ENCODE measurements at places on chromosomes 4 and X.

GRCh38 chr4:14596904-14597303 is 405.4 kb upstream of the CPEB2 start:
- no peak for DNase-seq

DNA sequence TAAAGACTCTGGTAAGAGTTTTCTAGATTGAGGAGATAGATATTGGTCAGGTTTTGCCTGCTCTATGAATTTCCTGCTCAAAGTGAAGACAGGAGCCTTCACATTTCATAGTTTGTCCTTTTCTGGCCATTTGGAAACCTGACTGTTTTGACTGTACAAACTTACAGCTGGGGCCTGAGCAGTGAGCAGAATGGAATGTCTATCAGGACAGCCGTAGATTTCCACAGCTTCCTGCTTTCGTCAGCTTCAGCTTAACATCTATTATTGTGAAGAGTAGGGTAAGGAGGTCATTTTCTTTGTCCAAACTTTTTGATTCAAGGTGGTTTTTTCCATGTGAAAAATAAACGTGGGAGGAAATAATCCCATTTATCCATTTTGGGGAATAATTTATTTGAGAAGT is 124.3 kb upstream of the DIPK2B start:
- no peak for DNase-seq

DNA sequence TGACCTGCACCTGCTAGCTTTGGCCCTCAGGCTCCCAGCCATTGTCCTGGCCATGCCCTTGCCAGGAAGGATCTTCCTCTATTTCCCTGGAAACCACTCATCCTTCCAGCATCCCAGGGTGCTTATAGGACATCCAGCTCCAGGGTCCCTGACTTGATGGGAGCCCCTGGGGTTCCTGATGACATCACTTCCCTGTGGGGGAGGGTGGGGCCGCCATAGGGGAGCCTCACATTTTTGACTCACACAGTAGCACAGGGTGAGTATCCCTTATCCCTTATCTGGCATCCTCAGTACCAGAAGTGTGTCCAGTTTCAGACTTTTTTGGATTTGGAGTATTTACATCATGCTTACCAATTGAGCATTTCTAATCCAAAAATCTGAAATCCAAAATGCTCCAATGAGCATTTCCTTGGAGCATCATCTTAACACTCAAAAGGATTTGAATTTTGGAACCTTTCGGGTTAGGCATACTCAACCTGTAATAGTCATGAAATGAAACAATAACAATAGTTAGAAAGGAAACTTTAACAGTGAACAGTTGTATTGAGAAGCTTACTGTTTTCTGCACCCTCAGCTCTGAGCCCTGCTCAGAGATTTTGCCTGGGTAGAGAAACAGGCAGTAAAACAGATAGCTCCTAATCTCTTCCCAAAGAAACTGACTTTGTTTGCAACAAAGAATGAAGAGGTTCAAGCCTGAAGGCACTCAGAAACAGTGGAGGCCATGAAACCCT is 22.1 kb downstream of the TNIP2 start:
- DNase-seq: no peak

- no peak for DNase-seq
Measured at GRCh38 chr4:48490012-48490679, at the start of gene ZAR1. Gene ZAR1, plus strand, starts transcription at chr4:48490252. Its CDS starts 40 bp downstream, at chr4:48490292.

GRCh38 chr4:141388481-141388880 is 167.8 kb downstream of the ZNF330 start:
- DNase-seq: no peak

- no peak for DNase-seq
Measured at GRCh38 chr4:52408471-52408870, 250.6 kb downstream of the USP46 start.

DNA sequence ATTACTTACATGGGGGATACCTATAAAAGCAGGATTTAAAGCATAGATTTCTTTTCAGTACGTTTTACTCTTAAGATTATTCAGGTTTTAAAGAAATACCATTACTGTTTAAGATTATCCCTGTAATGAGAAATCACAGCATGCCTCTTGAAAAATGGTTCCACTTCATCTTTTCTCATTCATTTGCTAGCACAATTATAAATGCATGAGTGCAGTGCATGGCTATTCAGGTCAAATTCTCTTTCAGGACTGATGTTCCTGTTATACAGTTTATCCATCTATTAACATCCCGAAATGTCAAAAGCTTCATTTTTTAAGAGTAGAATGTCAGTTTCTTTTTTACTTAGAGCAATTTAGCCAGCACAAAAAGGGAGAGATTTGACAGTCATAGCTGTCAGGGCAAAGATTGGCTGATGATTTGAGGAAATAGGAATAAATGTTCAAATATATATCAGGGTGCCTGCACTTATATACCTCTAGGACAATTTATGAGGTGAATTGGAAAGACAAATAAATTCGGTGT is 135.2 kb downstream of the ADGRL3 start:
- no peak for DNase-seq

DNA sequence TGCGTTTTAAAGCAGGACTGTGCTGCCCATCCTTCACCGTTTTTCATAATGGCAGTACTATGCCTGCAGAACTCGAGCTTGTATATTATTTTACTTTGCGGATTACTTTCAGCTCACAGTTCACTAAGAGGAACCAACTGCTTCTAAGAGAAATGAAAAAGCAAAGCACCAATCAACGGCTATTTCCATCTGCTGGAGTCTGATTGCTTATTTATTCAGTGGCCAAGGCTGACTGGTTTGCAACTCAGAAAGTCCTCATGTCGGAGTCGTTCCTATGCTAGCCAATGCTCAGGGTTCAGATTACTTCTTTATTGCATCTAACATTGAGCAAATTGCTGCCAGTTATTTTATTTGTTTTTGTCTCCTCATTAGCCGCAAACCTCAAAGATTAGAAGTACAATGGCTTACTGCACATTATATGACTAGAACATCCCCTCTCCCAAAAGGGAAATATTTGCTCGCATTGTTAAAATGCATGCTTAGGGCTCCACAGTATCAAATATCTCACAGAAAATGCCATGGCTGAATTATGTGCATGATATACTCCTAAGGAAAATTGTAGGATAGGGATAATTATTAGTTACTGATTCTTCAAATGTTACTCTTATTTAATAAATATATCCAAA is 1628.2 kb upstream of the ADGRL3 start:
- no peak for DNase-seq

- no peak for DNase-seq
Measured at GRCh38 chr4:90745176-90745575, 618.0 kb downstream of the CCSER1 start.

DNA sequence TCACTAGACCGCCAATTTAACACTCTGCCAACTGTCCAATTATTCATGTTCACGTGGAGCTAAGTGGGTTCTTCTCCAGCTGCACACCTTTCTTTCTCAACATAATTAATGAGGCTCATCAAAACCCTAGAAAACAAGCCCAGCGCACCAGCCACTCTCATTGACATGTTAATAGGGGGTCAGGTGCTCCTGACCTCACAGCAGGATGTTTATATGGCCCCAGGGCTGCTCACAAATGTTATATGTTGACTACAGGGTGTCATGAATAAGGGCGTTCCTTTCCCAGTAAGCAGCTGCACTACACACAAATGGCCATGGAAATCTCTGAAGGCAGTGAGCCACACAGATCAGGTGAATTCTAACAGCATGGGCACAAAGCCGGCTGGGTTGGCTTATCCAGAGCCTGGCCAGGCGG is 209.8 kb downstream of the MGST2 start:
- no peak for DNase-seq

- peak; percentile 77 for DNase-seq
Measured at GRCh38 chrX:51496501-51497291, at the start of gene NUDT11. Gene NUDT11, minus strand, starts transcription at chrX:51496592. Its CDS starts 148 bp downstream, at chrX:51496444.

DNA sequence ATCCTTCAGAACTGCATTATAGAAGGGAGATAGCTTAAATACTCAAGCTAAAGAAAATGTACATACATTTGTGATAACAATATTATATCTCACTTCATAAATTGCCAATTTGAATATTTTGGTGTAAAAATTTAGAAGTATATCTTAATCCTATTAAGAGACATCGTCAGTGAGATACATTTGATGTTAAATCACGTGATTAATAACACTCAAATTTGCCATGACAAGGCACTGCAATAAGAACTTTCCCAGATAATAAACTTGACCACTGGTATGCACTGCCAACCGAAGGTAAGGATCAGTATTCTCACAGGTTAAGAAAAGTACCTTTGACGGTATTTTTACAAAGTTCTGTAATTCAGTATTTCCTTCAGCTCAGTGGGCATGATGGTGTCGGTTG is 764.7 kb upstream of the FRG1 start:
- DNase-seq: no peak

GRCh38 chrX:7062903-7063302 is 84.6 kb upstream of the STS start:
- DNase-seq: no peak

GRCh38 chrX:78653118-78653822 is 5.9 kb downstream of the RTL3 start:
- no peak for DNase-seq

DNA sequence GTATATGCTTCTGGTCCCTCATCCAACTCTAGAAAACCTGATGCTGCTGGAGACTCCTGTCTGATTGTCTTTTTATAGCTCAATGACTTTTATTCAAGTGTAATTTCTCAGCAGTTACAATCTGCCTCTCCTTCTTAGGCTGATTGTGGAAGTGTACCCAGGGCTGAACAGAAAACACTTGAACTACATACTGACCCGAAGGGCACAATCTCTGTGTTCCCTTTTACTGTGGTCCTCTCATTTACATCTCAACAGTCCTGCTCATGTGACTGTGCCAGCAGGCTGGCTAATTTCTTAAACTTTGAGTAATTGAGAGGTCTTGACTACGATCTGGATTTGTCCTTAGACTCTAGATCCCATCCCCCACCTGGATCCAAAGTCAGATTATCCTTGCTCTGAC is 863.4 kb downstream of the PDHA2 start:
- DNase-seq: no peak

DNA sequence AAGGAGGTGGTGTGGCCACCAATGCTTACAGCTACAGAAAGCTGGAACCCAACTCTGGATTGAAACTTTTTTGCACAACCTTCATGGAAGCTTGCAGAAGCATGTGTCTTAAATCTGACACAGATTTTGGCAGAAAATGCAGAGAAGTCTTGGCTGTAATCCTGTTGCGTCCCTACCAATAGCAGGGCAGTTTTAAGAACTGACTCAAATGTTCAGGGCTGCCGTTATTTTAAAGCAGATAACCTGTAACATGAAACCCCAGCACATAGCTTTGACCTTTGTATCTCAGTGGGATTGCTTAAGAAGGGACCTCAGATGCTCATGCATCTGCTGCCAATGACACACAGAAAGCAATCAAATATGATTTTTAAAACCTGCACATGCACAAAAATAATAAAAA is at the start of gene VEGFD:
TSS of gene VEGFD (minus strand) at position 110 of the 400 bp plus-strand sequence. CDS start 467 bp downstream, outside the sequence.
- no peak for DNase-seq

- no peak for DNase-seq
Measured at GRCh38 chrX:58025979-58026378, 115.7 kb upstream of the ZXDA start.

GRCh38 chr4:139743027-139743426 is 77.4 kb downstream of the MGST2 start:
- no peak for DNase-seq

- DNase-seq: no peak
Measured at GRCh38 chr4:5460106-5460801, 248.1 kb downstream of the EVC2 start.

- DNase-seq: no peak
Measured at GRCh38 chrX:34866646-34867045, 76.0 kb upstream of the FAM47B start.

DNA sequence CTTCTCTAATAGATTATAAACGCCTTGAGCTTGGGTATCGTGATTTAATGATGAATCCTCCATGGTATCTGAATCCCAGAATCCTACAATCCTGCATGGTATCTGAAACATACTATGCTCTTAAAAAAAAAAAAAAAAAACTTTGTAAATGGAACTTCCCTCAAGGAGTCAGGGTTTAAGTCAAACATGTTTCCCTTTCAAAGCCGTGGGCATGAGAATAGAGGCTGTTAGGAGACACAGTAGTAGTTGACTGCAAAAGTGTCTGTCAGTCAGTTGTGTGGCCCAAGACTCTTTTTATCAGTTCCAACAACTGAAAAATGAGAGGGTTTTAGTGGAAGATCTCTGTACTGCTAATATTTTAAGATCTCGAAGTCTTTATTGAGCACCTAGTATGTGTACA is 2.4 kb upstream of the HS3ST1 start:
- no peak for DNase-seq

GRCh38 chr4:96916711-96917110 is 1076.8 kb downstream of the PDHA2 start:
- DNase-seq: no peak

DNA sequence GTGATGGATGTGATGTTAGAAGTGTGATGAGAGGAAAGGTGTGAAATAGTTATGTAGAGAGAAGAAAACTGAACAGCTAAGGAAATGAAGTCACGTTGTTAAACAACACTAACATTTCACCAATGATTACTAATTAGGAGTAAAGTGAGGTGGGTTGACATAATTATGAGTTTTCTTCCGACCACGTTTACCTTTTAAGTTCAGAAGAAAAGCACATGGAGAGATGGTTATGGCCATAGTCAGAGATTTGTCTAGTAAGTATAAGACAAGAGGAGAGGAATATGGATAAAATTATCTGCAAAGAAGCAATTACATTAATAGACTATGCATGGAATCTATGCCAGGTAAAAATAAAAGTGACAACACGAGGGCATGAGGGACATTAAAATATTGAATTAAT is 551.3 kb upstream of the TECRL start:
- no peak for DNase-seq

DNA sequence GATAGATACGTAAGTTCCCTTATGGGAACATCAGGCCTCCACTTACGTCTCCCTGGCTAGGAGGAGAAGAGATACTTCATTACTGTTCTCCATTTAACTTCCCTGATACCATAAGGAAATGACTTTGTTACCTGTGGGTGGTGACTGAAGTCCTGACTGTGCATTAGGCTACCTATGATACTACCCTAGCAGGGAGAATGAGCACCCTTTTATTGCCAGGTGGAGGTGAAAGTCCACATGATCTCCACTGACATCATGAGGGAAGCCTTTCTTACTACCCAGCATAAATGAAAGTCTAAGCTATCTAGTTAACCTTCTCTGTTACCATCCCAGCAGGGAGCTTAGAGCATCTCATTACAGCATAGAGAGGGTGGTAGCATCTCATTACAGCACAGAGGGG is 24.4 kb upstream of the LAMTOR3 start:
- DNase-seq: no peak

DNA sequence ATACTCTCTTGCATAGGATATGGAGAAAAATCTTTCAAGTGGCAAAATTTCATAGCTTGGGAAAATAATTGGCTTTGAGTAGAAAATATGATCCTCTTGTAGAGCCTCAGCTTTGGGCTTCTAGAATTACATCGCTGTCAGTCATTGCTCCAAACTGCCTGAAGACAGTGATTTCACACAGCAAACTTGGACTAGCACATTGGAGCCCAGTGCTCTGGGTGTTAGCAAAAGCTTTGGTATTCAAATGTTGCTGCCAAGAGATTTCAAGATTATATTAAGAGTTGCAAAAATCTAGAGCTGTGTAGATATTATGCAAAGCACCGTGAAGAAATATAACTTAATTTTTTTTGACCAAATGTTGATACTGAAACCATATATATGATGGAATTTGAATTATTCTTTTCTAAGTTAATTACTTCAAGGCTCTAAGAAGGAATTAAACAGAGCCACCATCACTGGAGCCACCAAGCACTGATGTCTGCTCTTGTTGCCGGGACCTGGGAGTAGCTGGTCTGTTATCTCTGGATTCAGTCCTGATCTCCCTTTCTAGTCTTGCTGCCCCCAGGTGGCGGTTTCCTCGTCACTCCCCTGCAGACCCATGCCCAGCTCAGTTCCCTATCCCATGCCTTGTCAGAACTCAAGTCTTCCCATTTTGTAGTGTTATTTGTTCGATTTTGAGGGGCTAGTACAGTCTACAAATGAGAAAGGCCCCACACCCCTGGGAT is 260.7 kb upstream of the SFRP2 start:
- DNase-seq: no peak
